ENCODE measurements at places on chromosomes 5 and 9. TPM values are rescaled to one million over a fixed set of nuclear protein-coding genes. Genes with fewer than 3 reads are reported as not detected.

NR5A1 gene
- total RNA-seq = 0.20 TPM

PCDHA7 gene
- 3.3 TPM for total RNA-seq

GNAQ gene
- total RNA-seq = 57.5 TPM

CCNI2 gene
- total RNA-seq = 1.4 TPM

IRX4 gene
- total RNA-seq = not detected

LCN12 gene
- total RNA-seq = 1.6 TPM

HAPLN1 gene
- total RNA-seq = 49.7 TPM

DPP7 gene
- 206 TPM for total RNA-seq

SLCO6A1 gene
- total RNA-seq = 0.52 TPM

EPB41L4B gene
- total RNA-seq = 20.6 TPM

DNA sequence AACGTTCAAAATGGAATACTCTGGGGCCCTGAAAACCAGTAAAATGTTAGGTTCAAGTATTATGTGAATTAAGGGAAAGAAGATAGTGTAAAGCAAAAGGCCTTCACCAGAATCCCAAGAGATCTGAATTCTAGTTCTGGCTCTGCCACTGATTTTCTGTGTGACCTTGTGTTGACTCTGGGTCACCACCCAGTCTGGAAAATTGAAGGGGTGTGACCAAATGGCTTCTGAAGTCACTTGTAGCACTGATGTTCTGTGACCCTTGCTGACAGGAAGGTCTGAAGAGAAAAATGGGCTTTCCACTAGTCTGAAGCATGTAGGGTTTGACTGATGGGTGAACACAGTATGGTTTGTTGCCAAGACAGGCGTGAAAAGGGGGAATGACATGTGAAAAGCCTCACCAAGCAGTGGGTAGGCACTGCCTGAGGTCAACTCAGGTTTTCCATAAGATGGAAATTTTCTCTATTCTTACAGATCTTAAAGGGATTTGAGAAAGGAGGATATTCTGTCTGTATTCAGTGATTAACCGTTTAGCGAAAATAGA lies 33.1 kb downstream of the ANP32B start:
- no peak overlapping the region for H3K4me3 ChIP-seq
- no peaks in the 10 kb centered on the region for H3K27me3 ChIP-seq
- DNase-seq = no peak
- H3K27ac ChIP-seq = no peak overlapping the region
- H3K36me3 ChIP-seq = no peaks in the 10 kb centered on the region

- DNase-seq = peak; percentile 15
- H3K4me3 ChIP-seq = no peak overlapping the region
- no peaks in the 10 kb centered on the region for H3K27me3 ChIP-seq
- H3K36me3 ChIP-seq = no peaks in the 10 kb centered on the region
- no peak overlapping the region for H3K27ac ChIP-seq
Measured at GRCh38 chr9:15541872-15542271, 11.0 kb upstream of the CCDC171 start.

DNA sequence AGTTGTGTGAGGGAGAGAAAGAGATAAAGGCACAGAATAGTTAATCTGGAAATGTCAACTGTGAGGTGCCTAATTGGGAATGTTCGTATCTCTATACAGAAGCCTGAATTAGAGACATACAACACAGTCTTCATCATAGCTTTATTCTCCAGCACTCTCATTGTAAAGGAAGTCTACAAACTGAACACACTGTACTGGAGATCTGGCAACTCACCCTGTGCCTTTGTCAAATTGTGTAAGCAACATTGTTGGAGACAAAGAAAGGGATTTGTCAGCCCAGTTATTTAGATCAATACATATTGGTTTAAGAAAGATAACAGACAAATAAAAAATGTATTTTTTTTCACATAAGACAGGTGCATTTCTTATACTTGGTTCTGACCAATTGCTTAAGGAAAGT lies 832.9 kb upstream of the DMAC1 start:
- DNase-seq = no peak
- H3K4me3 ChIP-seq = no peak overlapping the region
- H3K36me3 ChIP-seq = no peaks in the 10 kb centered on the region
- no peak overlapping the region for H3K27ac ChIP-seq
- H3K4me1 ChIP-seq = no peaks in the 10 kb centered on the region

- no peak overlapping the region for H3K27ac ChIP-seq
- H3K4me1 ChIP-seq = no peaks in the 10 kb centered on the region
- no peak overlapping the region for H3K4me3 ChIP-seq
- H3K27me3 ChIP-seq = no peaks in the 10 kb centered on the region
- DNase-seq = no peak
Measured at GRCh38 chr5:89981021-89981420, 428.5 kb downstream of the CETN3 start.

- H3K36me3 ChIP-seq = no peaks in the 10 kb centered on the region
- no peak for DNase-seq
- no peak overlapping the region for H3K27ac ChIP-seq
- no peaks in the 10 kb centered on the region for H3K4me1 ChIP-seq
Measured at GRCh38 chr9:3285365-3286161, 240.2 kb downstream of the RFX3 start.

GRCh38 chr5:53482717-53483638 lies 2.5 kb downstream of the FST start:
- DNase-seq = peak; percentile 64
- no peaks in the 10 kb centered on the region for H3K27me3 ChIP-seq
- H3K27ac ChIP-seq = peak overlapping the region; percentile 59
- no peaks in the 10 kb centered on the region for H3K36me3 ChIP-seq

- H3K4me1 ChIP-seq = peaks cover 20% of the 10 kb centered on the region
- H3K4me3 ChIP-seq = no peak overlapping the region
- no peaks in the 10 kb centered on the region for H3K27me3 ChIP-seq
- no peaks in the 10 kb centered on the region for H3K36me3 ChIP-seq
- H3K27ac ChIP-seq = peak overlapping the region; percentile 69
Measured at GRCh38 chr9:20551236-20551635, 71.1 kb downstream of the MLLT3 start.

- peak within 1 kb of the TSS; percentile 71 for H3K4me3 ChIP-seq
- H3K27me3 ChIP-seq = no peaks in the 10 kb centered on the region
- no peaks in the 10 kb centered on the region for H3K36me3 ChIP-seq
- H3K4me1 ChIP-seq = peaks cover 21% of the 10 kb centered on the region
- peak within 1 kb of the TSS; percentile 86 for H3K27ac ChIP-seq
- peak; percentile 93 for DNase-seq
Measured at GRCh38 chr5:42423285-42424165, at the start of gene GHR. Gene GHR (plus strand): TSS chr5:42423439. CDS start chr5:42565875, 142,436 bp downstream.

- no peaks in the 10 kb centered on the region for H3K4me1 ChIP-seq
- no peaks in the 10 kb centered on the region for H3K27me3 ChIP-seq
- DNase-seq = no peak
- H3K27ac ChIP-seq = no peak overlapping the region
- H3K4me3 ChIP-seq = no peak overlapping the region
Measured at GRCh38 chr9:93077811-93078210, 18.2 kb upstream of the CARD19 start.

DNA sequence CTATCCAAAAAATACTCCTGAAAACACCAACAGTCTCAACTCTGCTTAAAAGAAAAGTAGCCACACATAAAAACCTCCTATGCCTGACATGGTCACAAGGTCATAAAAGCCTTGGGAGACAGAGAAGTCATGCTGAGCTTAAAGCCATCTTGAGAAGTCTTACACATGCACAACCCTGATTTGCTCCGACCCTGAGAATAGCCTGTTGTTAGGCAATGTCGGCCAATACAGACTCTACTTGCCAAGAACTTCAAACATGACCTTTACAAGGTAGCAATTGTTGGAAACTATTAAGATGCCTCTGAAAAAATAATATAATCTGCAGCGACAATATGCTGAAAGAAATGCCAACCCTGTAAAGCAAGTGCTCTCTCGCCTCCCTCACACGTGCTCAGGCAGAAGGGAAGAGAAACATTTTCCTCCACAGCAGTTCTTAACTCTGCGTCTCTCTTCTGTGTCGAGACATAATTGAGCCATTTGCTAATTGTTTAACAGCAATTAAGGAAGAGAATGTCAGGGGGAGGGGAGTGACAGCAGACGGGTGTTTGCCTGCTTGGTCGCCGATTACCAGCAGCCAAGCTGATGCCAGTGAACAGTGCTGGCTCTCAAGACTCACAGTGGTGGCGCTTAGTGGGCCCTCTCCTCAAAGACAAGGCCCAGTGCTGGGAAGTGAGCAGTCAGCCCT lies 393.6 kb downstream of the SPOCK1 start:
- H3K27me3 ChIP-seq = no peaks in the 10 kb centered on the region
- no peak overlapping the region for H3K27ac ChIP-seq
- no peaks in the 10 kb centered on the region for H3K36me3 ChIP-seq
- no peak for DNase-seq
- no peak overlapping the region for H3K4me3 ChIP-seq
- H3K4me1 ChIP-seq = no peaks in the 10 kb centered on the region

- H3K36me3 ChIP-seq = no peaks in the 10 kb centered on the region
- H3K27me3 ChIP-seq = no peaks in the 10 kb centered on the region
- H3K4me1 ChIP-seq = peaks cover 11% of the 10 kb centered on the region
Measured at GRCh38 chr9:77833561-77834429, 185.7 kb upstream of the GNA14 start.

GRCh38 chr9:106059886-106060285 lies 365.5 kb downstream of the TMEM38B start:
- H3K27me3 ChIP-seq = no peaks in the 10 kb centered on the region
- no peaks in the 10 kb centered on the region for H3K36me3 ChIP-seq
- H3K4me3 ChIP-seq = no peak overlapping the region
- no peak overlapping the region for H3K27ac ChIP-seq

- H3K27ac ChIP-seq = no peak overlapping the region
- no peaks in the 10 kb centered on the region for H3K4me1 ChIP-seq
- no peaks in the 10 kb centered on the region for H3K27me3 ChIP-seq
Measured at GRCh38 chr9:75552941-75553340, 337.5 kb upstream of the PCSK5 start.

- H3K4me1 ChIP-seq = no peaks in the 10 kb centered on the region
- no peaks in the 10 kb centered on the region for H3K27me3 ChIP-seq
Measured at GRCh38 chr9:3281399-3281798, 244.4 kb downstream of the RFX3 start.

DNA sequence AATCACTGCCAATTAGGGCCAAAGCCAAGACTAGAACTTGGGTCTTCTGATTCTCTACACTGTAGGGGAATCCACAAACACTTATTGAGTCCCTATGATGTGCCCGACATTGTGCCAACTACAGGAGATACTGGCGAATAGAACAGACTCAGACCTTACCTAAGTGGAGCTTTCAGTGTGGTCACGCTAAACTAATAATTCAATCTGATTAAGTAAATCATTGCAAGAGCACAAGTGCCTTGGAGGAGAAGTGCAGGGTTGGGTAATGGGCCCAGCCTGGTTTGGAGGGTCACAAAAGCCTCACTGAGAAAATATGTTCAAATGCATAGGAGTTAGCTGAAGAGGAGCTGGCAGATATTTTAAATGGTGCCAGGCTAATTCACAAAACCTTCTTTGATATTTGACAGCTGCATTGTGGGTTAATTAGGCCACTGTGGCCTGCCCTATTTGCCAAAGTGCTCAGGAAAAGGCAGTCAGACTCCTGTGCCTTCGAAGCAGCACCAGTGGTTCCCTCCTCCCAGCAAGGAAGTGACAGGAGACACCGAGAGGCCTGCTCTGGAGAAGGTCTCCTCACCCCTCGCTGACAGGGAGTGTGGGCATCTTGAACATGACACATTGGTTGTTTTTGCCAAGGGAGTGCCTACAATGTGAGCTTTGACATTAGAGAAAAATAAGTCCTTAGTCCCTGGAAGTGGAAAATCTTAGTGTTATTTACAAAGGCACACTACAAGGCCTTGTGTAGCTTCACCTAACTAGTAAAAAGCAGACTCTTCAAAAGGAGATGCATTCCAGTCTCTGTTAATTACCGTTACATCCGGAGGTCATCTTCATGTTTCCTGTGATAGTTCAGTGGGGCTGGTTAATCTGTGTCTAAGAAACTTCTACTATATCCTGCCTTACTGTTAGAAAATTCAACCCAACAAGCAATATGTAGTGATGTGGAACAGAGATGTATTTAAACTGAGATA lies 24.1 kb upstream of the TRAF1 start:
- DNase-seq = no peak
- no peak overlapping the region for H3K4me3 ChIP-seq
- H3K27ac ChIP-seq = no peak overlapping the region

DNA sequence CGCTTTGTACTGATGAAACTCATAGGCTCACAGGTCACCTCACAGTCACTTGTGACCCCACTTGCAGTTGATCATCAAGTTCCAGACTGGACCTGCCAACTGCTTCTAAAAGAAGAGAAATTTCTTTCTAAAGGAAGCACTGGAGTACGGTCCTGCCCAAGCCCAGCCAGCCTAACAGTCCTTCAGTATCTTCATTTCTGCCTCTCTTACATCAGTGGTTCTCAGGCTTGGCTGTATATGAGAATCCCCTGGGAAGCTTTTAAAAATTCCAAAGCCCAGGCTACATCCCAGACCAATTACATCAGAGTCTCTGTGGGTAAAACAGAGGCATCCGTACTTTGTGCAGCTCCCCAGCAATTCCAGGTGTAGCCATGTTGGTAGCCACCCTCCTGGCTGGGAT lies 282.1 kb downstream of the NFIB start:
- H3K27me3 ChIP-seq = no peaks in the 10 kb centered on the region
- peaks cover 32% of the 10 kb centered on the region for H3K4me1 ChIP-seq
- no peak for DNase-seq
- peak overlapping the region; percentile 88 for H3K27ac ChIP-seq
- H3K36me3 ChIP-seq = no peaks in the 10 kb centered on the region
- H3K4me3 ChIP-seq = no peak overlapping the region

Data from hepatocyte (in vitro differentiated cells).